ENCODE measurements at places on chromosomes 5 and 9. TPM values are rescaled to one million over a fixed set of nuclear protein-coding genes. Genes with fewer than 3 reads are reported as not detected.

CCNJL gene
- total RNA-seq: not detected

C9orf50 gene
- total RNA-seq: not detected

SLC12A2 gene
- 13.7 TPM for total RNA-seq

BRINP1 gene
- not detected for total RNA-seq

GRCh38 chr5:26894719-26895263 lies 143.6 kb downstream of the CDH9 start:
- H3K27me3 ChIP-seq: no peaks in the 10 kb centered on the region
- H3K4me3 ChIP-seq: no peak overlapping the region
- no peaks in the 10 kb centered on the region for H3K36me3 ChIP-seq
- no peak for DNase-seq
- H3K27ac ChIP-seq: no peak overlapping the region
- H3K4me1 ChIP-seq: no peaks in the 10 kb centered on the region

GRCh38 chr9:69322256-69322655 lies 2.8 kb upstream of the ENTREP1 start:
- no peak for DNase-seq
- peaks cover 6% of the 10 kb centered on the region for H3K4me1 ChIP-seq
- peaks cover 42% of the 10 kb centered on the region for H3K27me3 ChIP-seq
- no peak overlapping the region for H3K27ac ChIP-seq
